Liver (tissue), 10 donors: ENCODE measurements at places on chromosomes 5 and 9.

GRCh38 chr5:173486355-173487225 is 129.9 kb downstream of the BOD1 start:
- DNase-seq, result no peak

- DNase-seq, result peak; percentile 59
Observed at GRCh38 chr9:132409828-132410528, at the start of gene CFAP77. TSS of gene CFAP77 (plus strand) at chr9:132410211. CDS start at chr9:132410272, 61 bp downstream.

DNA sequence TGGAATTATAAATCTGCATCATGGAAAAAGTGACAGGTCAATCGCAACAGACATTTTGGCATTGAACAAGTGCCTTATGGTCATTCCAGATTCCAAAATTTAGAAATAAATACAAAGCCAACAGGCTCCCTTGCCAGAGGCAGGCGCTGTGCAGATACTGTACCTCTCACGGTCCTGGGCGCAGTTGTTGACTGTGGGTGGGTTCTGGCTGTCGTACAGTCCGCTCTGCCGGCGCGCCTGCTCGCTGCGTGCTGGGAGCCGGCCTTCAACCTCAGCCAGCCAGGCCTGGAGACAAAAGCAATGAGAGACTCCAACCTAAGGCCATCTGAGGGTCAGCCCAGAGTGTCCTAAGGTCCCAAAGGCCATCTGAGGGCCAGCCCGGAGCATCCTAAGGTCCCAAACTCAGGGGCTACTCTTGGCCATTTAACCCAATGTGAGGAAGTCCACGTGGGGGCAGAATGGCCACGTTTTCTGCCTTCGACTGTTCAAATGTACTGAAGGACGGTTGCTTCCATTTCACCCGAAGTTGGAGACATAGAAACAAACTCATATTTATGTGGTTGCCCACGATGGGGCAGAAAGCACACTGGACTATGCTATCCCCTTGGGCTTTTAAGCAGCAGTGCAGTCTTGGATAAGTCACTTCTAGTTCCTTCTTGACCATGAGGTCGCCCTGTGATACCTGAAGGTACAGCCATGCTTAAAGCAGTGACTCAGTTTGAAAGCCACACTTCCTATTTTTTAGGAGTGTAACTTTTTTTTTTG is 65.2 kb downstream of the USP20 start:
- no peak for DNase-seq

DNA sequence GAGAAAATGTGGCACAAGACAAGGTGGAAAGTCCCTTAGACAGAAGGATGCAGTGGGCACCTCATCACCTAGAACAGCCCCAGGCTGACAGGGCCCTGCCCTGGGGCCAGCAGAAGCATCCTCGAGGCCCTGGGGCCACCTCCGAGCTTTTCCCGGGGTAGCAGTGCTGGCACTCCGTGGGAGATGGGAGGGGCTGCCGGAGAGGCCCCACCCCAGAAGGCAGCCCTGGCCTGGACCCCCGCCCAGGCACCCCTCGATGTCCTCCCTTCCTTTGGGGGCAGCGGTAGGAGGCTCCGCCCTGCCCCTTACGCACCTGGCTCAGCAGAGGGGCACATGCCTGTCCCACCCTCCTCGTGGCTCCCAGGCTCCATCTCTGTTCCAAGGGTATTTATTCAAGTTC is 17.7 kb upstream of the NSMF start:
- no peak for DNase-seq

GRCh38 chr5:120677481-120677880 is 213.4 kb downstream of the PRR16 start:
- no peak for DNase-seq

DNA sequence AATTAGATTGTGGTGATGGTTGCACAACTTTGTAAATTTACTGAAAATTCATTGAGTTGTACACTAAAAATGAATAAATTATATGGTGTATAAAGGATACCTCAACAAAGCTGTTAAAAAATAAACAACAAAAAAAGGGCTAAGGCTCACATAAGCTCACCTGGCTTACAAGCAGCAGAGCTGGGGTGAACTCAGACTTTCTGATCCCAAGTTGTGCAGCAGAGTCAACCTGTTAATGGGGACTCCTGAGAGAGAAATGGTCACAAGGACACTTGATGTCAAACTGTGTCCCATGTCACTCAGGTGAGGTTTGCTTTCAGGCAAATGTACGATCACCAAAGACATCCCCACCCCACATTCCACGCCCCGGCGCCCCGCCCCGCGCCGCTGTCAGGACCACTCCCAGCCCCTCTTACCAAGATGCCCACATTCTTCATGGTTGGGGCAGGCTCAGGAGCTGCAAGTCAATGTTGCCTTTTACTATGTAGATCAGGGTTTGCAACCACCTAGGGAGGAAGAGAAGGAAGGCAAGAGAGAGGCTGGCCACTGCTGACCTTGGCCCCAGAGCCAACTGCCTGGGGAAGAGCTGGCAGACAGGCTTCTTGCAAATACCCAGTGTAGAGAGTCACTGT is 22.4 kb upstream of the SLC36A1 start:
- no peak for DNase-seq

DNA sequence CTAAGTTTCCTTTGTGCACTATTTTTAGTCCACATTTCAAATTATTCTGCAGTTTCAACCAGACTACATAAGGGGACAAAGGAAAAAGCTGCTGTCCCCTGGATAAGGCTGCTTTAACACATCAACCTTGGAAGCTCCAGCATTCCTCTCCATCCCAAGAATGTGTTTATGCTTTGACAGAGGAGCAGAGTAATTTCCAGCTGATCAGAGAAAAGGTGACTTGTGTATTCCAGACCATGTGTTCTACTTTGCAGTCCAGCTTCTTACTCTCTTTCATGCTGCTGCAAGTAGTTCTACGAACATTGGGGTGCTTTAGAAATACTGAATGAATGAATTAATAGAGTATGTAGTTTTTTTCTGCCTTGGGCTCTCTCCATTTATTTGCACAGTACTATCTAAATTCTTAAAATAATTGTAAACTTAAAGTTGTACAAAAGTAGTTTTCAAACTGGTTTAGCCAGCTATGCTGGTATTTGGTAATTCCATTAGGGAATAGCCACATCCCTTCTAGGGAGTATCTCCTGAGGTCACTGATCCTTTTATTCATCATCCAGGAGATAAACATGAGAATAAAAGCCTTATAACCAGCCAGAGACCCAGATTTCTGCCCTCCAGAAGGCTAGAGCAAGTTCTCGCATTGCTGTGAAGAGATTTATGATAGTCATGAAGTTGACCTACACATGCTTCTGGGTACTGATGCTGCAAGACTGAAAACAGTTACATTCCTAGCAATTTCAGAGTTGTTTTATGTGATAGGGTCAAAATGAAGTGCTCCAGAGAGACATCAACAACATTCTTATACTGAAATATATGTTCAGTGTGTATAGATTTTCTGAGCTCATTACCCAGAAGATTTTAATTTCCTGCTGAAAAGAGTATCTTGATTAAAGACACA is 215.2 kb downstream of the COMMD10 start:
- DNase-seq, result no peak

DNA sequence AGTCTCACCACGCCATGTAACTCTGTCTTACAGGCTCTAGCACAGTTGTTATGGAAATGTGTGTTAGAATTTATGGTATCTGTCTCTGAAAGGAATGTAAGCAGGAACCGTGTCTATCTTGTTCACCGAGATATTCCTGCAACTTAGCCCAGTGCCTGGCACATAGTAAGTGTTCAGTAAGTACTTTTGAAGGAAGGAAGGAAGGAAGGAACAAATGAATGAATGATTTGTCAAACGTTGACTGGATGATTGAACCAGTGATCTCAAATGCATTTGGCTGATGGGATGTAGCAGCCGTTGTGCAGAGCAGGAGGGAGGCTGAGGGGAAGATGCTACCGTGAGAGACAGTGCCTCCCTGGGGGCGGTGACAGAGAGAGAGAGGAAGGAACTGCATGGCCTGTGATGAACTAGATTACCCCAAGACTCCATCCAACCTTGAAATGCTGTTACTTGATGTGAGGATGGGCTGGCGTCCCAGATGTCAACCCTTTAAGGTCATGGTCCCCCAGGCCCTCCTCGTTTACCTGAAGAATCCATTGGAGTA is 47.5 kb upstream of the PPARGC1B start:
- DNase-seq, result no peak

GRCh38 chr9:97985058-97985861 is 2.1 kb downstream of the ANP32B start:
- DNase-seq, result no peak

DNA sequence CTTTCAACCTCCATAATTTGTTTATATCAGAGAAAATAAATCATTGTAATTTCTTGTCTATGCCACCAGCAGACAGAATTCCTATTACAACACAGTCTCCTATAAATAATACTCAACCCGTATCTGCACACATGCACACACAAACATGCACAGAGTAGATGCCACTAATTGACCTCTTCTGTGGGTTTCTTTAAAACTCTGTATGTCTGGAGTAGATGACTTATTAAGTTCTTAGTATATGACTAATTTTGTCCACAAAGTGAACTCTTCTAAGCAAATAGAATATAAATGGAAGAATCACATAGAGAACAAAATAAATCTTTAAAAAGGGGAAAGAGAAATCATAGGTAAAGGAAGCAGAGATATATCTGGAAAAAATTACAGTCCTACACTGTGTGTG is 452.3 kb downstream of the MTRR start:
- DNase-seq, result no peak

DNA sequence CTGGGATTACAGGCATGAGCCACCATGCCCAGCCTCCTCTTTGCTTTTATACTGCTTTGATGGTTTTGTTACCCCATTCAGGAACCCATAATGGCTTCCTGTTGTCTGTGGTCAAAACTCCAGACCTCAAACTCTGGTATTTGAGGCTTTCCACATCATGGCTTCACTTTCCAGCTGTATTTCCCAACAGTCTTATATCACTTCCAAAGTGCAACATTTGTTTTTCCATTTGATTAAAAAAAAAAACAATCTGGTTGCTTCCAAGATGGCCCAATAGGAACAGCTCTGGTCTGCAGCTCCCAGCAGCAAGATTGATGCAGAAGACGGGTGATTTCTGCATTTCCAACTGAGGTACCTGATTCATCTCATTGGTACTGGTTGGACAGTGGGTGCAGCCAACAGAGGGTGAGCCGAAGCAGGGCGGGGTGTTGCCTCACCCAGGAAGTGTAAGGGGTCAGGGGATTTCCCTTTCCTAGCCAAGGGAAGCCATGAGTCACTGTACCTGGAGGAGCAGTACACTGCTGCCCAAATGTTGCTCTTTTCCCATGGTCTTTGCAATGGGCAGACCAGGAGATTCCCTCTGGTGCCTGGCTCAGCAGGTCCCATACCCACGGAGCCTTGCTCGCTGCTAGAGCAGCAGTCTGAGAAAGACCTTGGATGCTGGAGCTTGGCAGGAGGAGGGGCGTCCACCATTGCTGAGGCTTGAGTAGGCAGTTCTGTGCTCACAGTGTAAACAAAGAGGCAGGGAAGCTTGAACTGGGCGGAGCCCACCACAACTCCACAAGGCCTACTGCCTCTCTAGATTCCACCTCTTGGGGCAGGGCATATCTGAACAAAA is 458.4 kb downstream of the KDM4C start:
- DNase-seq, result no peak

DNA sequence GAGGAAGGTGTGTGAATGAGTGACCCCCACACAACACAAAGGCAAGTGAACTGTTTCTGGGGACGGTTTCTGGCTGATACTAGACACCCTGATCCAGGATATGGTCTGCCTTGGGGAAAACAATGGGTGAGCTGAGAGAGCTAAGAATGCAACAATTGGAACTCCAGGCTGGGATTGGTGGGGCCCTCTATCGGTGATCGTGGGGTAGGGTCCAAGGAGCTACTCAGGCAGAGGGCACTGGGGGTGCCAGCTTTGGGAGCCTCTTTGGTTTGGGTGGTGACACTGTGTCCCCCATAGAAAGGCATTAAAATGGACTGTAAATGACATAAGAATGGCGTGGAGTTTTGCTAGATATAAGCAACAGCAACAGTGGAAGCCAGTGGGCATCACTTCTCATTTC is 439.1 kb downstream of the DMAC1 start:
- no peak for DNase-seq

DNA sequence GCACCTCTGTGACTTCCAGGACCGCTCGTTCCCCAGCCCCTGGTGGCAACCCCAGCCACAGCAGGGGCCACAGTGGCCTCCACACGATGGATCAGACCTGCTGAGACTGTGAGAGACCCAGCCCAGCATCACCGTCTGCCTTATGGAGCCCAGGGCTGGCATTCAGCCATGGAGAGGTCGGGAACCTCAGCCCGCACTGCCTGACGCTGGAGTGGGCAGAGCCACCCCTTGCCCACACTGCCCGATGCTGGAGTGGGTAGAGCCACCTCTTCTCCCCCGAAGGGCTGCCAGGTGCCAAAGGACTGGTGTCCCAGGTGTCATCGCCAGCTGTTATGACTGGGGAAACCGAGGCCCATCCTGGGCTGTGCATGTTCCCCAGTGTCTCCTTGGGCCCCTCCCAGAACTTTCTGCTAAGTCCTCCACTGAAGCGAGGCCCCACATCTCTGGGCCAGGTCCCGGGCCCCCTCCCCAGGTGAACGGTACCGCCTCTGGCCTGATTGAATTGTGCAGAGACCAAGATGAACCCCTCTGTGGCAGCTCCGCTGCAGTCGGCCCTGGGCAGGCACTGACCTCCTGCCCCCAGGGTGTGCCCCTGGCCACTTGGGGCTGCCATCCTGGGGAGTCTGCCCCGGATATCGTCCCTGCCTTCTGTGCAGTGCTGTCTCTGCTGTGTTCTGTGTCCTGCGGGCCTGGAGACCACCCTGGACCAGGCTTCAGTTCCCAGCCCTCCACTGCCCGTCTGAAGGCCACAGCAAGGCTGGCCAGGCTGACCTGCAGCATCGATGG is 137.1 kb downstream of the ADAMTS2 start:
- DNase-seq, result no peak

DNA sequence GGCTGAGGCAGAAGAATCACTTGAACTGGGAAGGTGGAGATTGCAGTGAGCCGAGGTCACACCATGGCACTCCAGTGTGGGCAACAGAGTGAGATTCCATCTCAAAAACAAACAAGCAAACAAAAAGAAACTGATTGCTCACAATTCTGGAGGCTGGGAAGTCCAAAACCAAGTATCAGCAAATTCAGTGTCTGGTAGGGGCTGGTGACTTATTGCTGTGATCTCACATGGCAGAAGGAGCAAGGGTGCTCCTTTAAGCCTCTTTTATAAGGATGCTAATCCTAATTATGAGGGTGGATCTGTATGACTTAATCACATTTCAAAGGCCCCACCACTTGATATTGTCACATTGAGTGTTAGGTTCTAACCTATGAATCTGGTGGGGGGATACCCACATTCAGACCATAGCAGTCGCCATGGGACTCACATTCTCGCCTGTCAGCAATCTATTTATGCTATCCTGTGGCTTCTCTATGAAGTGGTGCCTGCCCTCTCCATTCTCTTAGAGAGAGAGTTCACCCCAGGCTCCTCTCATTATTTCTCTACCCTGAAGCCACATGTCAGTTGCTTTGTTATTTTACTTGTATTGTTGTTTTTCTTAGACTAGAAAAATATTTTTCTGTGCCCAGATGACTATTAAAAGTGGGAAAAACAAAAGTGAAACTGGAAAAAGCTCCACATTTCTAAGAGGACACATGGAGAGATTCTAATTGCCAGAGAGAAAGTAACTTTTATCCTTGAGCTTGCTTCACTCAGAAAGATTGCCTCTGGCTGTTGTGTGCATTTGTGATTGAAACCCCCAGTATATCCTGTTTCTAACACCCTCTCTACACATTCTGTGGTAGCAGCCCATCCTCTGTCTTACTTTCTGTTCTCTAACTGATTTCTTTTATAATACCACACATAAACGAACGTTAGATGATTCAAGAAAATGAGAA is 18.8 kb upstream of the PRLR start:
- DNase-seq, result no peak
